Cardiac ventricle fibroblast (primary cell): ENCODE measurements at places on chromosomes 12 and 14. TPM values are rescaled to one million over a fixed set of nuclear protein-coding genes. Genes with fewer than 3 reads are reported as not detected.

Gene ALDH1L2
- total RNA-seq, result 53.7 and 54.4 TPM in 2 replicates

Gene FLRT2
- total RNA-seq, result 12.7 and 14.2 TPM in 2 replicates

Gene SLC38A2
- 715 and 762 TPM in 2 replicates for total RNA-seq

Gene PMEL
- total RNA-seq, result 0.44 and 0.68 TPM in 2 replicates

Gene SLC22A17
- total RNA-seq, result 26.1 and 33.0 TPM in 2 replicates

Gene PLA2G1B
- total RNA-seq, result not detected in 2 replicates

Gene TAS2R9
- not detected in 2 replicates for total RNA-seq

Gene COCH
- total RNA-seq, result 0.20 TPM in 1 of 2 replicates, not detected in the other

Gene BATF
- 0.88 TPM in 1 of 2 replicates, not detected in the other for total RNA-seq

Gene PRKAB1
- 10.4 and 15.2 TPM in 2 replicates for total RNA-seq

Gene FAM90A1
- total RNA-seq, result 0.25 TPM in 1 of 2 replicates, not detected in the other

Gene CCDC196
- not detected in 2 replicates for total RNA-seq

Gene TSPAN19
- not detected in 2 replicates for total RNA-seq

Gene SRRM4
- not detected in 2 replicates for total RNA-seq

Gene BRAP
- 10.3 and 12.5 TPM in 2 replicates for total RNA-seq

Gene CISTR
- not detected in 2 replicates for total RNA-seq

Gene DCAF11
- total RNA-seq, result 41.8 and 49.5 TPM in 2 replicates

Gene SDR9C7
- not detected in 2 replicates for total RNA-seq

Gene PPFIA2
- total RNA-seq, result 0.64 TPM in 1 of 2 replicates, not detected in the other

Gene OTOGL
- 0.15 and 0.31 TPM in 2 replicates for total RNA-seq

Gene IKBIP
- 74.2 and 75.1 TPM in 2 replicates for total RNA-seq

Gene MFAP5
- total RNA-seq, result 28.6 and 31.1 TPM in 2 replicates

Gene CD69
- not detected in 2 replicates for total RNA-seq

Gene RACGAP1
- total RNA-seq, result 12.0 and 18.6 TPM in 2 replicates

Gene NOS1
- total RNA-seq, result not detected in 2 replicates

Gene ENDOU
- not detected in 2 replicates for total RNA-seq

Gene SLC41A2
- 50.0 and 68.8 TPM in 2 replicates for total RNA-seq

Gene PLXNC1
- 2.9 and 5.5 TPM in 2 replicates for total RNA-seq

Gene TEX22
- 0.06 and 0.44 TPM in 2 replicates for total RNA-seq

Gene DIO3
- total RNA-seq, result 0.20 and 1.2 TPM in 2 replicates

Gene LRRIQ1
- total RNA-seq, result not detected in 2 replicates

Gene VPS29
- total RNA-seq, result 46.6 and 47.4 TPM in 2 replicates

Gene ACSM4
- total RNA-seq, result not detected in 2 replicates

Gene INSM2
- total RNA-seq, result not detected in 2 replicates

Gene NR1H4
- total RNA-seq, result not detected in 2 replicates

Gene MSRB3
- total RNA-seq, result 25.6 and 31.1 TPM in 2 replicates

Gene CCDC38
- total RNA-seq, result not detected in 2 replicates

Gene MIPOL1
- total RNA-seq, result 3.7 and 5.0 TPM in 2 replicates

Gene RERG
- total RNA-seq, result 5.1 and 7.9 TPM in 2 replicates

Gene RD3L
- not detected in 2 replicates for total RNA-seq

Gene LBHD2
- total RNA-seq, result not detected in 2 replicates

Gene HOXC12
- not detected in 2 replicates for total RNA-seq
